ENCODE measurements at places on chromosomes 5 and 9. TPM values are rescaled to one million over a fixed set of nuclear protein-coding genes. Genes with fewer than 3 reads are reported as not detected.

GRCh38 chr5:147961208-147961749 is 54.9 kb upstream of the C5orf46 start:
- no peak overlapping the region for H3K27ac ChIP-seq
- no peaks in the 10 kb centered on the region for H3K36me3 ChIP-seq
- no peaks in the 10 kb centered on the region for H3K4me1 ChIP-seq
- no peak overlapping the region for H3K4me3 ChIP-seq
- DNase-seq, result no peak
- no peaks in the 10 kb centered on the region for H3K27me3 ChIP-seq

GRCh38 chr5:67475489-67475888 is 278.9 kb upstream of the CD180 start:
- DNase-seq, result no peak
- no peaks in the 10 kb centered on the region for H3K27me3 ChIP-seq
- no peaks in the 10 kb centered on the region for H3K4me1 ChIP-seq
- H3K27ac ChIP-seq, result peak overlapping the region; percentile 29
- H3K4me3 ChIP-seq, result no peak overlapping the region

- no peak overlapping the region for H3K27ac ChIP-seq
- H3K4me3 ChIP-seq, result no peak overlapping the region
- no peaks in the 10 kb centered on the region for H3K4me1 ChIP-seq
- peak; percentile 10 for DNase-seq
- no peaks in the 10 kb centered on the region for H3K36me3 ChIP-seq
These were observed 25.4 kb upstream of the SARDH start for GRCh38 chr9:133763272-133764183.

CRHBP gene
- 8.1 TPM for total RNA-seq

FGF18 gene
- total RNA-seq, result not detected
